Activated CD4-positive, alpha-beta memory T cell treated with anti-CD3 and anti-CD28 coated beads for 36 hours (primary cell): ENCODE measurements at places on chromosomes 5 and 9. TPM values are rescaled to one million over a fixed set of nuclear protein-coding genes. Genes with fewer than 3 reads are reported as not detected.

- no peak for DNase-seq
Measured at GRCh38 chr9:129446828-129447550, 173.9 kb downstream of the C9orf50 start.

DNA sequence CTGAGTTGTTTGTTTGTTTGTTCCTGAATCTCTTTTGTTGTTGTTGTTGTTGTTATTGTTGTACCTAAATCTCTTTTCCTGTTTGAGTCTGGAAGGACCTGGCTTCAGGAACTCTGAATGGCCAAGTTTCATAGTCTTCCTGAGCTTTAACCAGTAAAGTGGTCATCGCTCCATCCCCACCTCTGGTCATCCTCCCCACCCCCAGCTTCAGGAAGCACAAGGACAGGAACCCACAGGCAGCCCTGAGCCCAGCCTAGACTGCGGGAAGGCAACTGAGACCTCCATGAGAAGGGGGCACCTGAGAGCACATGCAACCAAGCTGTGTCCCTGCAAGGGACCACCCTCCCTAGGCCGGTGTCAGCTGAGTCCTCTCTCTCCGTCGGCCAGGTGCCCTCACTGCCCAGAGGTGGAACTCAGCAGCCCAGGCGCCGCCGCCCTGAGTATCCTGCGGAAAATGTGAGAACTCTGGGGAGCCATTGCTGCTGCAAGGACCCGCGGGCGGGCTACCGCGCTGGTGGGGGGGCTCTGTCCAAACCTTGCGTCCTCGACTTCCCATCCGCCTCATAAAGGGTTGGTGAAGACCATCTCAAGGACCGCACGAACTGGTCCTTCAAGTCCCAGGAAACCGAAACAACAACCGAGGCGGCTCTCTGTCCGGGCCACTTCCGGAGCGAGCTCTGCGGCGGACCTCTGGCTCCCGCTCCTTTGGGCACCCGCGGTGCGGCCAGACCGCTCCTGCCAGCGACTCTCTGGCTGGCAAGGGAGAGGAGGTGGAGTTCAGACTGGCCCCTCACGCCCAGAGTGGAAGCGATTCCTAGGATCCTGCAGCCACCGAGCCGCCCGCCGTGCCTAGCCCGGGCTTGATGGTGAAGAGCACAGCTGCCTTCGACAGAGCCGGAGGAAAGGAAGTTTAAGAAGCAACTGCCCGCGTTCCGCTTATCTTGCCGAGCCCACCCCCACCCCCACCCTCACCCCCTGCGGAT is 4.2 kb downstream of the BARX1 start:
- no peak for DNase-seq

DNA sequence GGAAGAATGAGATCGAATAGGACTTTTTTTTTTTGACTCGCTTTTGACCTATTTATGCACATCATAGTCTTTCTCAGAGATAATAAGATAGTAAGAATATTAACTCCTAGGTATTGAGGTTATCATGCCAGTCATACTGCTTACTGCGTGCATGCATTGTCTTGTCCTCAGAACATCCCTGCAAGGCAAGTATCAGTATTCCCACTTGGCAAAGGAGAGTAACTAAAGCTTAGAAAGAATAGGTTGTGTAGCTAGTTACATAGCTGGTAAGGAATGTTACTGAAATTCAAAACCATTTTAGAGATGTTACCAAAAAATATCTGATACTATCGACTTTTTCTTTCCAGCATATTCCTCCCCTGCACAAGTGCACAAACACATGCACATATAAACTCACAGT is 296.1 kb upstream of the CLINT1 start:
- DNase-seq, result no peak

Gene OR4F3
- not detected for total RNA-seq

Gene GRXCR2
- total RNA-seq, result not detected
